ENCODE measurements at places on chromosomes 7 and 10.

GRCh38 chr7:151762583-151763245 is 114.2 kb downstream of the PRKAG2 start:
- DNase-seq = no peak

DNA sequence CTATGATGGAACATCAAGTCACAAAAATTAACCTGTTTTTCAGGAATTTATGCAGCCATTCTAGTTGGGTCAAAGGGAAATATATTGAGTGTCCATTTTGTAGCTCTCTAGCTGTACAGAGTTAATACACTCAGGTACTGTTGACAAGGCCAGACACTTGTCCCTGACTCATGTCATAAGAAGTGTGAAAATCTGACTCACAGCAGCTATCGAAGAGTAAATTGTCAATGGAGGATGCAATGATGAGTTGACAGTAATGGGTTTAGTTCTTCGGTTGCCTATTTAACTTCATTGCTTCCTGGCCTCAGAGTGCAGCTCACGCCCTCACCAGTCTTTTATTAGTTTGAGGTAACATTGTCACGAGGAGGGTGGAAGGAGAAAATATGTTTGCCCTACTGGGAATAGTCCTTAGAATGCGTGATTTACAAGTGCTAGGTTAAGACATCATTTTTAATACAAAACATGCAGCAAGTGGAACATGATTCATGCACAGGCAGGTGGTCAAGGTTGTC is 255.1 kb downstream of the XPNPEP1 start:
- no peak for DNase-seq

DNA sequence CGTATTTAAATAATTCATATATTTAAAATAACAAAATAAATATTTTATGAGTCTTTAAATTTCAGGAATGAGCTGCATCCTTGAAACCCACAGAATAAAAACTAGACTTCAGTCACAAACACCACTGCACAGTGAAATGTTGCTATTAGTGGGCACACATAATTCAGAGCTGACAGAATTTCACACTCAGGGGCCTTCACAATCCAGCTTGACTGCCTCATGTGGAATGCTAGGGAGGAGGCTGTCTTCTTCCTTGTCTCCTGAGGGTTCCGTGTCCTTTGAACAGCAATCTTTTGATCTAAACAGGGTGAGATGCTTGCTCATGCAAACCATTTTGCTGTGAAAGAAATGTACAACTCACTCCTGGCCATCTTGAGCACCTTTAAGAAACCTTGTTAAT is 346.7 kb downstream of the CCSER2 start:
- DNase-seq = no peak

GRCh38 chr7:96837593-96837992 is 127.9 kb upstream of the SEM1 start:
- no peak for DNase-seq

- no peak for DNase-seq
Measured at GRCh38 chr7:6111041-6111440, 79.9 kb downstream of the ANKRD61 start.

GRCh38 chr7:86911659-86912058 is 147.8 kb downstream of the ELAPOR2 start:
- no peak for DNase-seq

GRCh38 chr10:130491693-130492050 is 355.5 kb downstream of the GLRX3 start:
- DNase-seq = no peak

DNA sequence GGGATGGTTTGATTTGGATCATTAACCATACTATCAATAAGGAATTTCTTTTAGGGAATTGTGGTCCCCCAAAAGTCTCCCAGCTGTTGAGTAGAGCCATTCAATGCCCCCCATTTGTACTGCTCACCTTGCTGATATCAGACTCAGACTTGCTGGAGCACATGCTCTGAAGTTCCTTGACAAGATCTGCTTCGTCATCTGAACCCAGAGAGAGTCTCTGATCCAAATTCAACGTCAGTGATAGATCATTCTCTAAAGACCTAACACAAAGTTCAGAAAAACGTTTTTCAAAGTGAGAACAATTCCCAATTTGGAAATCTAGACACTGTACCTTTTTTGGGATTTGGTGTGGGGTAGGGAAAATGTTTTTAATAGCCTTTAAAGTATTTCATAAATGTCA is 153.9 kb downstream of the CTTNBP2 start:
- no peak for DNase-seq

GRCh38 chr7:135747366-135747765 is 1.2 kb downstream of the FAM180A start:
- DNase-seq = no peak

DNA sequence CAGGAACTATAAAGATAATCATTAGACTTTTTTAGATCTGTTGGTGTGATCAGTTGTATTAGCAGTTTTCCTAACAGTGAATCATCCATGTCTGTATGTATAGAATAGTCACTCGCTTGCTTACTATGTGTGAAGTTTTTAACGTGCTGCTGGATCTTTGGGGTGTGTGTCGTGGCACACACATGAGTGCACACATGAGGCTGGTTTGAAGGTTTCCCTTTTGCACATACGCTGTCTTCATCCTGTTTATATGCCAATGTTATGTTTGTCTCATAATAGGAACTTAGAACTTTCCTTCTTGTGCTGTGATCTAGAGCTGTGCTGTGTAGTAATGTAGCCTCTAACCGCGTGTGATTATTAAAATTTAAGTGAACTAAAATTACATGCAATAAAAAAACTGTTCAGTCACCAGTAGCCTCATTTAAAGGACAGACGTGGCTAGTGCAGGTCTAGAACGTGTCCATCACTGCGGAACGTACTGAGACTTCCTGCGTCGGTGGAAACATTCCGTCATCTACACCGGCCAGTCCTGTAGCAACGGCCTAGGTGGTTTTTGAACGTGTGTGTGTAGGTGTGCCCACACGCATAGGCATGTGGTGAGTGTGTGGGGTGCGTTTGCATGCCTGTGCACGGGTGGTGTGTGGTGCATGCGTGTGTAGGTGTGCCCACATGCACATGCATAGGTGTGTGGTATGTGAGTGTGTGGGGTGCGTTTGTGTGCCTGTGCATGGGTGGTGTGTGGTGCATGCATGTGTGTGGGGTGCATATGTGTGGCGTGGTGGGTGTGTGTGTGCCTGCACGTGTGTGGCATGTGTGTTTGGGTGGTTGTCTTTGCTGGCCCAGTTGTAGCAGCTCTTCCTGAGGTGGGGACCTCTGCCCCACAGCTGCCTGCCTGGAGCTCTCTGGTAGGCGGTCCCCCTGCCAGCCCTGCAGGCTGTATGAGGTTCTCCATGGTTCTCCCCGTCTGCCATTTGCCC is 56.6 kb downstream of the INPP5A start:
- DNase-seq = no peak

DNA sequence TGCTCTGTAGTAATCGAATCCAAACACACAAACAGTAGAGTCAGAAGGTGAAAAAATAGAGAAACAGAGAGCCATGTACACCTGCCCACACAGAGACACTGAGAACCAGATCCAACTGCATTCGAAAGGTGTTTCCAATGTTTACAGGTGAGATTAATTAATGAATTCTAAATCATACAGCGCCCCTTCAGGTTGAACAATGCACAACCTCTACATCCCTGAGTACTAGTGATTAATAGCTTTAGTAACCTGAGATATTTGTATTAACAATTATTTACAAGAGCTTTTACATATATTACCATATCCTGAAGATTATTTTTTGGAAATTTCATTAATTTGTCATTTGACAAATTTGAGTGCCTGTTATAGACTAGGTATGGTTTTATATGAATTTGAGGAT is 7.6 kb upstream of the MRC1 start:
- no peak for DNase-seq

- DNase-seq = no peak
Measured at GRCh38 chr7:818031-818699, 14.1 kb upstream of the SUN1 start.

- no peak for DNase-seq
Measured at GRCh38 chr10:1950803-1951495, 213.6 kb upstream of the ADARB2 start.

- no peak for DNase-seq
Measured at GRCh38 chr10:125023862-125024496, 82.1 kb downstream of the ZRANB1 start.

DNA sequence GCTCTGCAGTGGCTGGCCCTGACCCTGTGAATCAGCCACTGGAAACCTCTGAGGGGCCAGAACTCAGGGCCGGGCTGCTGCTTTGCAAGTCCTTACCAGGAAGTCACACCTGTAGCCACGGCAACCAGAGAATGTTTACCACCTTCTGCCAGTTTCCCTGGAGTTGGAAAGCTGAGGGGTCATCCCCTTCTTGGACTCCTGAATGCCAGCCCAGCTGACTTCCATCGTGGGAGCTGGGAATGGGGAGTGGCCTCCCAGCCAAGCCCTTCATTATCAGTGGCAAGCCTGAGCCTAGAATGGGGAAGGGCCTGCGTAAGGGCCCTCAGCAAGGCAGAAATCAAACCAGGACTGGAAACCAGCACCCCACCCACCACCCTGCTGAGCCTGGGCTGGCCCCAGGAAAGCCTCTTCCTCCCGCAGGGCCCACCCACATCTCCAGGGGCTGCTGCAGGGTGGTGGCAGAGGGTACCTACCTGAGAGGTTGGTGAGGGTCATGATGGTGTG is 6.5 kb upstream of the CRHR2 start:
- no peak for DNase-seq

DNA sequence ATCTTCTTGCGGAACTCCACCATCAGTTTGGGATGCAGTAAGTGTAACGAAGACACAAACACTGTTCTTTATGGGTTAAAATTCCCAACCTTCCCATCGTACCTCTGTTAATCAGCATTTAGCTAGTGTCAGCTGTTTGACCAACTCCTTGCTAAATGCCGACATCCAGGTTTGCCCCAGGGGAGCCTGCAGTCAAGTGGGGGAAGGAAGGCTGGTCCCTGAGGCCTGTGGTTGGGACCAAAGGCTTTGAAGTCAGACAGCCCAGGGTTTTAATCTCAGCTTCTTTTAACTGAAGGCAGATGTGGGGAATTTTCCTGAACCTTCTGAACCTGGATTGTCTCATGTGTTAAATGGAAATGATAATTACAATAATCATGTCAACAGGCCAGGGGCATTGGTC is 443.7 kb downstream of the GLRX3 start:
- no peak for DNase-seq

GRCh38 chr10:123559066-123559822 is 106.9 kb upstream of the GPR26 start:
- peak; percentile 78 for DNase-seq

DNA sequence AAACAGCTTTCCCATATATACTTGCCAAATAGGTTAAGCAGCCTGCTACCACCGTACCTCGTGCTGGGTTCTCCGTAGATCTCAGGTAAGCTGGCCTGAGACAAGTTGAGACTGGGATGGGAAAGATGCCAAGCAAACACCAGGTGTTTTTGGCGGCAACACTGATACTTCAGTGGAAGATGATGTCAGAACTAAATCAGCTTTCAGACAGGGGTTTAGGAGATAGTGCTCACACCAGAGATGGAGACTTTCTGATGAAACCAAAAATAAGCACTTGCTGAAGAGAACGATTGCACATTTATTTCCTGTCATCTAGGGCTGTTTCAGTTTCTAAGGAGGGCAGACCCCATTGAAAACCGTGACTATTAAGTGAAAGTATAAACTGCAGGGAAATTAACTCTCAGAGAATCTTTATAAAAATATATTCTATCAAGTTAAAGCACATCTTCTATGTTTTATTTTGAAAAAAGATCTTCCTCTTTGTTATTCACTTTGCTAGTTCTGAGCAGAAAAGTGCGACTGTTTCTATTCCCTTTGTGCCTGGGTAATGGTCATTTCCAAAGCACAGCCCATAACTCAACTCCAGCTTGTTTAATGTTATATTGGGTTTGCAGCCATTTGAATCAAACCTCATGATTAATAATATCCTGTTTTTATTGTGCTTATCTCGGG is 149.9 kb downstream of the CPED1 start:
- no peak for DNase-seq

DNA sequence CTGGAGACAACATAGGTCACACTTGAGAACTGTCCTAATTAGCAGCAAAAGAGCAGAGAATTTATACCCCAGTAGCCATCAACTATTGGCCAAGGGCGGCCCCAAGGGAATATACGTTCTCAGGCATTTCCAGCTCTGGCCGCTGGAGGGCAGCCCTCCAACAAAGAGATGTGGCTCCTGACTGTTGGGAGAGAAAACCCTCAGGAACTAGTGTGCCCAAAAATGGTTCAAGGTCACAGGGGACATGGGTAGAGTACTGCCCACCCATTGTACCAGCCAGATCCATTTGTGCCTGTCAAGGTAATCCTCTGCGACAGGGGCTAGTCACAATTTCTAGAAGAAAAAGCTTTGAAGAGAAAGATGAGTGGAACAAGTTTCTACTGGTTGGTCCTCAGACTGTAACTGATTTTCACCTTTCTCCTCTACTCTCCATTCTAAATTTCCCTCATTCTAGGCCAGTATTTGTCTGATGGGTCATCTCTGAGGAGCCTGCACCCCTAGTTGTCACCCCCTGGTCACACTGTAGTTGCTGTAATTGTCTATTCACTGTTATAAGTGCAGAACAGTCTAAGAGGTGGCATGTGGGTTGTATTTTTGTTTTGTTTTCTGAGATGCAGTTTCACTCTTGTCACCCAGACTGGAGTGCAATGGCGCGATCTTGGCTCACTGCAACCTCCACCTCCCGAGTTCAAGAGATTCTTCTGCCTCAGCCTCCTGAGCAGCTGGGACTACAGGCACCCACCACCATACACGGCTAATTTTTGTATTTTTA is 14.7 kb upstream of the C7orf33 start:
- peak; percentile 57 for DNase-seq

DNA sequence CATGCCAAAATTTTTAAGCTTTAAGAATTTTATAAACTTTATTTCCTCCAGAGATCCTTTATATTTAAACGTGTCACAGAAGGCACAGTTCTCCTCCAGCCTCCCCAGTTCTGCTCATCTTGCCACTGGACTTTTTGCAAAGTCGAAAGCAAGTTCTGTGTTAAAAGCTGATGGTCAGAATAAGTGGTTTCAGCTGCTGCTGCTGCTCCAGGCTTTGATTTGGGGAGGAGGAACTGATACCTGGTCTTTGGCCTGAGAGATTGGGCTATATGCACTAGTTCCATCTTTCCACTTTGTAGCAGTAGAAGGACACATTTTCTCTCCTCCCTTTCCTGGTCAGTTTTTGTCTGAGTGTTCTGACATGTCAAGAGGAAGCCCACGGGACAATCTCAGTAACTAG is 435.9 kb upstream of the PHF14 start:
- DNase-seq = no peak

- DNase-seq = peak; percentile 56
Measured at GRCh38 chr10:10642751-10643150, 374.9 kb upstream of the CELF2 start.

DNA sequence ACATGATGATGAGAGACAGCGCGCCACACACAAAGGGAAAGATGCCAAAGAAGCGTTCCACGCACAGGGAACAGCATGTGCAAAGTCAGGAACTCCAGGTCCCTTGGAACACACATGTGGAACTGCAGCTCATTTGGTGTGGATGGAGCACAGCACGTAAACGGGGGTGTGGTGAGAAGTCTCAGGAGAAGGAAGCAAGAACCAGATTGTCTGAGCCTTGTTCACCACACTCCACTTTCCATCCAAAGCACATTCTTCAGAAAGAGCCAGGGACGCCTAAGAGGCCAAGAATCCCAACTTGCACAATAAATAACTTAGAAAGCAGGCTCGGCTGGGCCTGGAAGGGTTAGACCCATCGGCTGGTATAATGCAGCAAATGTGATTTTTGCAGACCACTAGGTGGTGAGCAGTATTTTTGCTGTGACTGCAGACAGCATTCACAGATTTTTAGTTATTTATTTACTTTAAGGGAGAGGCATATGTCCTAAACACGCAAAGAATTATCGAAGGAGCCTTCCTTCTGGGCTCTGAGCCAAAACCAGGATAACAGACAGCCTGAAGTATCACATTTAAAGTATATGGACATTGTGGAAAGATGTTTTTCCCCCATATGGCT is 27.9 kb upstream of the ASCC1 start:
- no peak for DNase-seq

- DNase-seq = no peak
Measured at GRCh38 chr7:96408881-96409280, 87.0 kb upstream of the SLC25A13 start.

Data from adrenal gland (tissue), 19 donors.